NCI-H345 (cell line): ENCODE measurements at places on chromosomes 7 and 10.
A peak's percentile ranks its signal among the peaks of the same experiment; 100 is the strongest.

GRCh38 chr7:155885167-155886155 is 73.2 kb upstream of the SHH start:
- no peak for DNase-seq

DNA sequence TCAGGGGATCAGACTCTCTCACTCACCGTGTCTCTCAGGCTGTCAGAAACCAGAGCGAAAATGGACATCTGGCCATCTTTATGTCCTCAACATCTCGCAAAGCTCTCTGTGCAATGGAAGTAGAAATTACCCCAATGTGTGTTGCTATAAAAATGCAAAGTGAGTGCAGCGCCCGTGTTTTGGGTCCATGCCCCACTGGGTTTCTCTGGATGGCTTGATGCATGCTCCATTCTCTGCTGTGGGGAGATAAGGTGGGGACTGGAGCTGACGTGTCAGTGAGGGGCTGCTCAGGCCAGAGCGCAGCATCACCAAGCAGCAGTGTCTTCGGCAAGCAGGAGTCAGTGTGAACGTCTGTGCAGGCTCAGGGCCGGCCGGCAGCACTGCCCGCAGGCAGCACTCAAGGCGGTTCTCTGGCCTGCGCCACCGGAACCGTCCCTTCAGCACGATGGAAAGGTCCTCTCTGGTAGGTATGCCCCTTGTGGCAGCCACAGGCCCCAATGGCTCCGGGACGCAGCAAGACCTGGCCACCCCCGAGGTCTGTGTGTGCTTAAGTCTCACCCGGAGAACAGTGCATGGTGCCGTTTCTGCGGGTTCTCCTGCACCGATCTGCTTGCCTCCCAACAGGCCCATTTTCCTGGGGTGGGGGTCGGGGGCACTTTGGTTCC is 30.2 kb downstream of the WDR86 start:
- DNase-seq = no peak

GRCh38 chr7:147452816-147453215 is 1137.8 kb upstream of the C7orf33 start:
- DNase-seq = no peak

- DNase-seq = no peak
Observed at GRCh38 chr7:351256-351655, 61.3 kb downstream of the FOXL3 start.

DNA sequence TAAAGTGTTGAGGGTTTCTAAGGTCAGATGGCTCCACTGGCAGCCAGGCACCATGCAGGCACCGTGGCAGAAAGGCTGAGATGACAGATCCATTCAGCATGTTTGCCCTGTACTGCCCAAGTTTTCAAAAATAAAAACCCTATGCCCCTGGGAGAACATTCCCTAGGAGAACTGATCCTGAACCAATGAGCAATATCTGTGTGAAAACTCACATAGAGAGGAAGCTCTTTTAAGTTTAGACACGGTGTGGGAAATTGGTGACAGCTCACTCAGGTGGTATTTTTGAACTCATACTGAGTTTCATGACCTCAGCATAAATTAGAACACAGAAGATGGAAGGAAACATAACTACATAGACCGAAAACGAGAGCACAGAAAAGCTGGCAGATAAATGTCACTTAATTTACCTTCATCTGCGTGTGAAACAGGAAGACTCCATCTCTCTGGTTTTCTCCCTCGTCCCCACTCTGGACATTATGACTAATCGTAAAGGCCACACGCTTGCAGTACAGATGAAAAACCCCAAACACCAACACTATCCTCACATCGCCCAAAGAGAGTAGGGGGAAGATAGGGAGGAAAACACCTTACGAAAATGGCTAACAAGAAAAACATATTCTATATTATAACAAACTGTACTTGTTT is 127.8 kb downstream of the ICA1 start:
- no peak for DNase-seq

DNA sequence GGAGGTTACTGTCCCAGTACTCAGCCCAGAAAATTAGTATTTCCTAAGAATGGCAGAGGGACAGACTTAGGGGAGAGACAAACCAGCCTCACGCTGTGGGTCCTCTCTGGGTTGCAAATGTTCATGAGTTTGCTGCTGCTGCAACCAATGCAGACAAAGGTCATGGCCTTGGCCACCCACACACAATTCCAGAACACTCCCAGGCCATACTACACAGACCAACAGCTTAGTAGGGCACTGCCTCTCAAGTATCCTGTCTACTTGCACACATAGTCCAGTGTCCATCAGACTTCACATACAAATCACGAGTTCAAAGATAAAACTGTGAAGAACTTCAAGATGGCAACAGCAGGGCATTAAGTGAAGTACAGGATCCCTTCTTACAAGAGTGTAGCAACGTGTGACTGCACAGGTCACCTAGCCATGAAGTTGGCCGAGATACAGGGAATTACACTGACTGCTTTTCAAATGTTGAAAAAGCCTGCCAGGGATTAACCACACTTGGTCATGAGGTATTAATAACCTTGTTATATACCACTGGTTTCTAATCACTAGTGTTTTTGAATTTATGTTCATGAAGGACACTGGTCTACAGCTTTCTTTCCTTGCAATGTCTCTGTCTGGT is 40.0 kb downstream of the ZNF33B start:
- DNase-seq = no peak

GRCh38 chr7:79923953-79924352 is 210.7 kb upstream of the GNAI1 start:
- no peak for DNase-seq

GRCh38 chr10:34187201-34187600 is 627.9 kb downstream of the PARD3 start:
- DNase-seq = no peak

DNA sequence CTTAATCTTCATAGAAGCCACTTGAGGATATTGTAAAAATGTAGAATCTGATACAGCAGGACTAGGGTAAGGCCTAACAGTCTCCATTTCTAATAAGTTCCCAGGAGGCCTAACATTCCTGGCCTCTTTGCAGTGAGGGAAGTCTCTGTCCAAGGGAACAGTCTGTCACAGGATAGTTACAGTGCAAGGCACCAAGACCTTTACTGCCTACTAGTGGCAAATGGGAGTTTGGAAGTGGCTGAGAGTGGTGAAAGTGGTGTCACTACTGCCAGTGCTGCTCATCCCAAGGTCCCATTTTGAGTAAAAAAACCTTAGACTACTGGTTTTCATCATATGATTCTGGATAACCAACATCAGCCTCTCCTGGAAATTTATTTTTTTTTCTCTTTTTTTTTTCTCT is 619.5 kb upstream of the SEMA3D start:
- DNase-seq = no peak

DNA sequence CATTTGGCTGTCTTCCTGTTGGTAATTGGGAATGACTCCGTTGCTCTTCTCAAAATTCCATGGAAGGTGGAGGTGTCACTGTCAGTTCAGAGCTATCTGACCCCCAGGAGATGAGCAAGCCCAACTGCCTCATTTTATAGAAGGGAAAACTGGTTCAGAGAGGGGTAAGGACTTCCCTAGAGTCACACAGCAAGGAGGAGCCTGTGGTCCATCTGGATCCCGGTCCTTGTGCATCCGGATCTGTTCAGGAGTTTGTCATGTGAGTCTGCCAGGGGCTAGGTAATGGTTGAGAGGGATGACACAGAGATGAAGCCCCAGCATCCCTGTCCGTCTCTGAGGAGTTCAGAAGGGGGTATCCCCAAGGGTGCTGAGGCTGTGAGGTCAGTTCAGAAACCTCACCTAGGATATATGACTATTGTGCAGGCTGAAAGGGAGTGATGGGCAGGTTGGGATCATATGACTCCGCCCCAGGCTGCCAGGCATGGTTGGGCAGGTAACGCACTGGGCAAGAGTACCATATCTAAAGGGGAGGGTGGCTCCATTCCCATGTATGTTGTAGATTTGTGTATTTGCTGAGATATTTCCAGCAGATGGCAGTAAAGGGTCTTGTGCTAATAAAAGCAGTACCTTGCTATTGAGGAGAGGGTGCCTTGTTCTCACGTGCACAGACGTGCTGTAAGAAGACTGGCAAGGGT is 16.0 kb upstream of the SLC29A3 start:
- DNase-seq = peak; percentile 33

- DNase-seq = peak; percentile 20
Observed at GRCh38 chr7:94449151-94449725, 54.5 kb downstream of the COL1A2 start.

DNA sequence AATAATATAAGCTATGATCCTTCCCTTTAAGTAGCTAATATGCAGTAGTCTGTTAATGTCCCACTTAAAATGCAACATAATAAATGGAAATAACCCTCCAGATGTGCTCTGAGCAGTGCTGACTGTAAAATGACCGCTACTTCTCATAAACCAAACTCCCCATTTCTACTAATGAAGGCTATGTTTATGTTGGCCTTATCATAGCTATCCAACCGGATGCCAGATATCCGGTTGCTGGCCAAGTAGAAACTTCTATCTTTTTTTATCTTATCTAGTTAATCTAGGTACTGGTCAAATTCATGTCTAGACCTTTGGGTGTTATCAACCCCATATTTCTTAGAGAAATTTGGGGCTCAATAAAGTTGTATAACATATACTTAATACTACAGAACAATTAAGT is 56.6 kb downstream of the CHRM2 start:
- no peak for DNase-seq

DNA sequence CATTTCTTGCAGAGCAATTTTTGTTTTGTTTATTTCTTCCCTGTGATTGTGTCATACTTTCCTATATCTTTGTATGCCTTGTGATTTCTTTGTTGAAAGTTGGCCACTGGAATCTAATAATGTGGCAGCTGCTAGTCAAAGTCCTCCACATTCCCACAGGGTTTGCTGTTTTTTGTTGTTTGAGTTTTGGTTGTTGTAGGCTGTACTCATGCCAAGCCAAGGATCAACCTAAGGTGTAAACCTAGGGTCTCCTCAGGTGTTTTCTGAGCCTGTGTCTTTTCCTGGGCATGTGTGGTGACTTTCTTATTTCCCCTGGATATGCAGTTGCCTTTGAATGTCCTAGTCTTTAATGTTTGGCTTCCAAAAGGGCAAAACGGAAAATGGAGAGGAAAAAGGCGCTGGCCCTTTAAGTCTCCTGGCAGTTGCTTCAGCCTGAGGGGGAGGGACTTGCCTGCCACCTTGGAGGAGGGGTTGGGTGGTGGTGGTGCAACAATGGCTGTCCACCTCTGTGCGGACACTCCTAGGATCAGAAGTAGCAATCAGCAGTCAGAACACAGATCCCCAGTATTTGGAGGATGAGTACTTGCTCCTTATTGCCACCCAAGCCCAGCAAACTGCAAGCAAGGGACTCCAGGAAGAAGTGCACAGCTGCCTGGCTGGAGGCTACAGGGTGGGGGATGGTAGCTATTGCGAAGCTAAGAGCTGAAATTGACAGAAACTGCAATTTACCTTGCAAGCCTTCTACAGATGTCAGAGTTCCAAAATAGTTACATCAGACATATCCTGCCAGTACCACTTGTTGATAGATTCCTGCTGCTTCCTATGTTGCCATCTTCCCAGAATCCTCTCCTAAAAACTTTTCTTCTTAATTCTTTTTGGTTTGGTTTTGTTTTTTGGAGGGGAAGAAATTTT is 5.6 kb upstream of the ZNF518A start:
- no peak for DNase-seq

DNA sequence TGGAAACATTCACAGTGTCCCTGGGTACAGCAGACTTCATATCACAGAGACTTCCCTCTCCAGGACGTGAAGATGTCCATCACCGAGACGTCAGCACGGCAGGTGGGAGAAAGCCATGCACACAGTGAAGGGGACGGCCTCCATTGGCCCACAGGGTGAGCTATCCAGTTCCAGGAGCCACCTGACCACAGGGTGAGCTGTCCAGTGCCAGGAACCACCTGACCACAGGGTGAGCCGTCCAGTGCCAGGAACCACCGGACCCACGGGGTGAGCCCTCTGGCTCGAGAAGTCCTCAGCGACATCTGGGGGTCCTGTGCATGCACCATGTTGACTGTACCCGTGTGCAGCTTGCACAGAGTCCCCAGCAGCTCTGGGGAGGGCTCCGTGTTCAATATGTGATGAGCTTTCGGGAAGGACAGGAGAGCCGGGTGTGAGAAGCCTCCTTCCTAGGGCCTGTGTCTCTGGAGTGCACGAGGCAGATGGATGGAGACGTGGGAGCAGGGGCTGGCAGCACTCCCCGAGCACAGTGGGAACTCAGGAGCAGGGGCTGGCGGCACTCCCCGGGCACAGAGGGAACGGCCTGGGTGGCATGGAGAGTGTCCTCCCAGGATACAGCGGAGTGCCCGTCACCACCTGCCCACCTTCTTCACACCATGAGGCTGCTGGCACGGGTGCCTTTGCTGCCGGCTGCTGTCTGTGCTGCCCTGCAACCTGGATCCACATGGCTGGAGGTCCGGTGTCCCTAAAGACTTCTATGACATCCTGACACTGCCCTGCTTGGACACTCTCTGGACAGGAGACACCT is 616.2 kb downstream of the DNAJB6 start:
- DNase-seq = no peak

GRCh38 chr7:74083117-74083876 is at the start of gene LIMK1:
Gene LIMK1, plus strand, starts transcription at chr7:74083804. Its CDS starts 187 bp downstream, at chr7:74083991.
- DNase-seq = peak; percentile 84

DNA sequence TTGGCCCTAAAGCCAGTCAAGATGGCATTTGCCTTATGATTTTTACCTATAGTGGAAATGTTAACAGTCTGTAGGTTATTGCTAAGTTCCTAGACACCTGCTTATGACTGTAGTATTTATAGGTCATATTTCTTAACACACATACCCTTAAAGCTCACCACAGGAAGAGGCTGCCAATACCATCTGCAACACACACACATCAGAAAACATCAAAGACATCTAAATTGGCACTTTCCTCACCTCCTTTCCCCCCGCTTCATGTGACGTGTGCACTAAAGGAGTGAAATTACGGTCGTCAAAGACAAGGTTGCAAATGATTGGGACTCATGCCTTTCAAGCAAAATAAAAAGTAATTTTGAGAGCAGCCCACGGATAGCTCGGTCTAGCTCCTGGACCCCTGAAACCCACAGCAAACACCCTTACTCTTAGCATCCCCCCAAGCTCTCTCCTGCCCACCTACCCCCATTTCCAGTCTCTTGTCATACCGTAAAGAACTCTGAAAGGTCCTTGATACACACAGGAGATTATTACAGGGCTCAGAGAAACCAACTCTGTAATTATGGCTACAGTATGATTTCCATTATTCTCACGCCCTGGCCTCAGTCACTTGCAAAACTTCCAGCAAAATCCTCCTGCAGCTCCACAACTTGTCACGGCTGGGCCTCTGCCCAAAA is 90.5 kb downstream of the PLXNA4 start:
- no peak for DNase-seq

GRCh38 chr10:98272656-98273055 is 4.7 kb upstream of the LOXL4 start:
- no peak for DNase-seq

- DNase-seq = no peak
Observed at GRCh38 chr10:63664341-63664885, 143.2 kb downstream of the REEP3 start.

DNA sequence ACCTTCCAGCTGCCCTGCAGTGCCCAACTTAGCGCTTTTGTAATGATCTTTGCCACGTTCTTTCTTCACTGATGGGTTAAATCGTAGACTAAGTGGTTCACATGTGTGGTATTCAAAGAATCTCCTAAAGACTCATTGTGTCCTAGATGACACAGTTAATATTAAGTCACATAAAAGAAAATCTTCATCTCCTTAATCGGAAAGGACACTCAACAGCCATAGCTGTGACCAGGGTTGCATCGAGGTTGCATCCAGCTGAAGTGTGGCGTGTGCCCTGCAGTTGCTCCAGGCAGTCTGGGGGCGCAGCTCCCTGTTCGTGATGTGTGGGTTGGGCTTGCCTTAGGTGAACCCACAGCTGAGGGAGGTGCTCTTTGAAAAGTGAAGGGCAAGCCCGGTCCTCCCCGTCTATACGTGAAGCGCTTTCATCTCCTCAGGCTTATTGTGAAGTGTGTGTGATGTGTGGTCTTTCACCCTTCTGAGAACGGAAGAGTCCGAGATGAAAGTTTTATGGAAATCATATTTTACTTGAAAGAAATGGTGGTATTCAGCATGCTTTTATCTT is 122.7 kb downstream of the TRRAP start:
- no peak for DNase-seq
